ENCODE measurements at places on chromosomes 5 and 9.

DNA sequence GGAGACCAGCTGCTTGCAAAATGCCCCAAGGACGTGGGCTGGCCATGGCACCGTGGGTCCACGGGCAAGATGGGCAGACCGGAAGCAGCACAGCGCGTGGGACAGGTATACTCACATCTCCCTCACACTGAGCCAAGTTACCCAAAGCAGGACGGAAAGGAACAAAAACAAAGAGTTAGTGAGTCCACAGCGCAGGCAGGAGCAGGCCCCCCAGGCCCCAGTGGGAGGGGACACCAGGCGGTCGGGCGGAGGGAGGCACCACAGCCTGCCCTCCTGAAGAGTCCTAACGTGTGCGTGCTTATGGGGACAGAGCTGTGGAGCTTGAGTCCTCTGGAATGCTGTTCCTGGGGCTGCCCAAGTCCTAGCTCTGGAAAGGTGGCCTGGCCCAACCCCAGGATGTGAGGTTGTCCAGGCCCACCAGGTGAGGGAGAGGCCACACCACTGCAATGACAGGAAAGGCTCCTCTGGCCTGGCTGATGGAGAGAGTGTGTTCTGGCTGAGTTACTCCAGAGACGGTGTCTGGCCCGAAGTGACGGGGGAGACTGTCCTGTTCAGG, 15.2 kb downstream of the SH3GLB2 start:
- no peak for DNase-seq

DNA sequence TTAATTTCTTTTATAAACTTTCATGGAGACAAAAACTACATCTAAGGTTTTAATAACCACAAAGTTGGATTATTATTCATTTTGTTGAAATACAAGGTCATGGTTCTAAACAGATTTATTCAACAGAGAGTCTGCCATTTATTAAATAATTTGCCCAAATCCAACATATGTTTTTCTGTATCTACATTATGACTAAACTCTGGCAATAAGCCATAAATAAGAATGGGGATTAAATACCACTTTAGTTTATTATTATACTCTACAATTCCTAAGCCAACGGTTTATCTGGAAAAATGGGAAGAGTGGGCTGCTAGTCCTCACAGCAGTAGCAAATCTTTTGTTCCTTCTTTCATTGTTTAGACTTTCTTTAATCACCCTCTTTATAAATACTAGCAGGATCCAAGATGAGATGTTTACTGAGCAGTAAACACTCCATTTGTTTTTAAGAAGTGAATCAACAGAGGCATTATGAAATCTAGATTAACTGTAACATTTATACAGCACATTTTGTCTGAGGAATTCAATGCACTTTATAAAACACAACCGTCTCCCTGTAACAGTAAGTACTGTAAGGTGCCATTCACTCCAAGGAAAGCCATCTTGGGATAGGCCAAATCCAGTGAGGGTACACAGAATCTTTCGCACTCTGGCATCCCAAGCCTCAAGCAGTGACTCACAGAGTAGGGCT, 89.7 kb downstream of the DROSHA start:
- DNase-seq, result no peak

DNA sequence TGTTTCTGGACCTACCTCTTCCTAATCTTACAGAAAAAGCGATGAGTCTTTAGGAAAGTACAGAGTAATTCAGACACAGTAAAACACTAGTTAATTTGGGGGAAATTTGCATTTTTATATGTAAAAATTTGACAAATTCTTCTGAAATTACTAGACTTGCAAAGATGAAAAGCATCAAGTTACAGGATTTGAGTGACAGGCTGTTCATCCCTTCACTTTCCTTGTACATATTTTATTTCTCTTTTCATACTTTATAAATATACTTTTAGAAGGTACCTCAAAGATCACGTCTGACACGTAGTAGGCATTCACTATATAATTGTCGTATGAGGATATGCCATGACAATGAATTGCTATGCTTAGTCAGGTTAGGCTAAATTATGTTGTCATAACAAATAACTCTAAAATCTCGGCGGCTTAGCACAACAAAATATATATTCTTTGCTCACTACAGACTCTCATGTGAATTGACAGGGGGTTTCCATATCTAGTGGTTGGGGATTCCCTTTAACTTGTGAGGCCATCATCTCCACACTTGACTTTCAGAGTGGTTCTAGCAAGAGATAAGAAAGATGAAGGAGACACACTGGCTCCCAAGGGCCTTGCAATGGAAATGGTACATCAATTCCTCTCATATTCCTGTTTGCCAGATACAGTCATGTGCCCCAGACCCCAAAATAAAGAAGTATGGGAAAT, 154.1 kb upstream of the TUT7 start:
- no peak for DNase-seq

GRCh38 chr9:114718801-114719221, 36.8 kb upstream of the TEX48 start:
- no peak for DNase-seq

- peak; percentile 41 for DNase-seq
Measured at GRCh38 chr9:81771571-81771970, 82.2 kb upstream of the TLE1 start.

DNA sequence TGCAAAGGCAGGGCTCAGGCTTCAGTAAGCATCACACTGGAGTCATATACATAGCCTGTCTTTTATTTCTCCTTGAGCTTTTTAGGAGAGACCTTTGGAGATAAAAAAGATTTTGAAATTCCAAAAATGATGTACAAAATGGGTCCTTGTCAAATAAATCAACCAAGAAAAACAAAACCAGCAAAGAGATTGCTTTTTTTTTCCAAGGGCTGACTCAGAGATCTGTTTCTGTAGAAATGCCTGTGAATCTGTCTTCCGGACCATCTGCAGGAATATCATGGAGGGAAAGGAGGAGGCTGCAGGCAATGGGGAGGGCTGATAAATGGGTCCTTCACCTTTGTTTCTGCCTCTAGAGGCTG, 77.4 kb downstream of the SLIT3 start:
- no peak for DNase-seq

DNA sequence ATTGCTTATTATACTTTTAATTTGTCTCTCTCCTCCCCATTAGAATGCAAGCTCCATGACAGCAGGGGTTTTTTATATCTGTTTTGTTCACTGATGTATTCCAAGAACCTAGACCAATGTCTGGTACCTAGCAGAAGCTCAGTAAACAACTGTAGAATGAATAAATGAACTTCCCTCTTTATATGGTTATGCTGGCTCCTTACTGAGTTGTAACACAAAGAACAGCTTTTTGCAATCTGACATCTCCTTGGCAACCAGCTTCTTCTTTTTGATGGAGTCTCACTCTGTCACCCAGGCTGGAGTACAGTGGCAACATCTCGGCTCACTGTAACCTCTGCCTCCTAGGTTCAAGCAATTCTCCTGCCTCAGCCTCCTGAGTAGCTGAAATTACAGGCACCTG, 13.6 kb downstream of the TRMO start:
- no peak for DNase-seq

GRCh38 chr5:180470966-180471582, 23.1 kb upstream of the CNOT6 start:
- peak; percentile 72 for DNase-seq

- DNase-seq, result no peak
Measured at GRCh38 chr9:120892748-120893610, 16.0 kb upstream of the PHF19 start.
